ENCODE measurements at places on chromosomes 2 and 18.
A peak's percentile ranks its signal among the peaks of the same experiment; 100 is the strongest.

DNA sequence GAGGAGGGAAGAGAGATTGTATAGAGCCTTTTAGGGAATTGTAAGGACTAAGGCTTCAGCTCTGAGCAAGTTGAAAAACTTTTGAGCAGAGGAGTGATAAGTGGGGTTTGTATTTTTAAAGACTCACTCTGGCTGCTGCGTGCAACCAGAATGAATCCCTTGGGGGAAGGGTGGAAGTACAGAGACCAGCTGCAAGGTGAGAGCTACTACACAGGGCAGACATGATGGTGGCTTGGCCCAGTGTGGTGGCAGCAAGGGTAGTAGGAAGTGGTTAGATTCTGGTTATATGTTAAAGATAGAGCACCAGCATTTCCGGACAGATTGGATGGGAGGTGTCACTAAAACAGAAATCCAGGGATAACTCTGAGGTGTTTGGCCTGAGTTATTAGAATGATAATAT is 10.1 kb upstream of the SESTD1 start:
- no peak for DNase-seq

- no peak for DNase-seq
Observed at GRCh38 chr2:42547014-42547413, 21.4 kb upstream of the MTA3 start.

- no peak for DNase-seq
Observed at GRCh38 chr2:30797381-30798015, 9.7 kb downstream of the CAPN13 start.

DNA sequence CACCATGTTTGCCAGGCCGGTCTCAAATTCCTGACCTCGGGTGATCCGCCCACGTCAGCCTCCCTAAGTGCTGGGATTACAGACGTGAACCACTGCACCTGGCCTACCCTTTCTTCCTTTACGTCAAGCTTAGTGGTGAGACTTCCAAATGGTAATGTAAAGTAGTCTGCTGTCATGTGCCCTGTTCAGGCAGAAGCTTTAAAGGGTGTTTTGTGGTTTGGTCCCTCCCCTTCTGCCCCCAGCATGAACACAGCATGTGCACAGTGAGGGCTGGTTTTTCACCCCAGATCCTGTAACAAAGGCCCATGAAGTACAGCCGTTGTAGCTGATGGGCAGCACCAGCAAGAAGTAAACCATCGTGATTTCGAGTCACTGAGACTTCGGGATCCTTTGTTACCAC is 2.7 kb upstream of the DTYMK start:
- DNase-seq = no peak

- DNase-seq = no peak
Observed at GRCh38 chr18:26233208-26233607, 7.0 kb downstream of the TAF4B start.

GRCh38 chr2:61759005-61759404 is 94.9 kb downstream of the FAM161A start:
- DNase-seq = no peak

DNA sequence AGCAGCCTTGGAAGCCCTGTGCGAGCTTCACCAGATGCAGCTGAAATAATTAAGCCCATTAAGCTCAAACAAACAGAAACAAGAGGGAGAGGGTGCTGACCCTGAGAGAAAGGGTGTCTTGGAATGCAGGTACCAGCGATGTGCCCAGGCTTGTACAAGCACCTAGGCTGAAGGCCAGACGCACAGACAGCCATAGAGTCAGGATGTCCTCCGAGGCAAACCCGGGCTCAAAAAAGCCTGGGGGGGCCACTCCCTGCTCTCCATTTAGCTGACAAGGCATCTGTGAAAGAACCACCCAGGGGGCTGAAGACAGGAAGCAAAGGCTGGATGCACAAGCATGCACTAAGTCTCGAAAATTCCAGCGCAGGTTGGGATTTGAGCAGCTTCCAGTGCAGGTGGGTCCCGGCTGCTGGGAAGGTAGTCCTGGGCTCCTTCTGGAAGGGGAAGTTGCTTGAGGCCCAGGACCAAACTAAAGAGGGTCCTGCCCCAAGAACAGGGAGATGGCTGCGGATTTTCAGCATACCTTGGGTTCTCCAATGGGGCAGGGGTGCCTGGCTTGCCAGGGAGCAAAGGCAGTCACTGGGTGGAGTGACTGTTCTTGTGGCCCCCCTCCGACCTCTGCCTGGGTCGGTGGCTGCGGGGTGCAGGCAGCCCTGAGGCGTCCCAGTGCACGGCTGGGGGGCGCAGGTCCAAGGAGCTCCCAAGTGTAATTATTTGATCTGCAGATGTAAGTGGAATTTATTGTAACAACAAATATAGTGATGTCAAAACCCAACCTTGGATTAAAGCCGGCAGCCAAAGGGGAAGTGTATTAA is 5.9 kb downstream of the GBX2 start:
- no peak for DNase-seq

DNA sequence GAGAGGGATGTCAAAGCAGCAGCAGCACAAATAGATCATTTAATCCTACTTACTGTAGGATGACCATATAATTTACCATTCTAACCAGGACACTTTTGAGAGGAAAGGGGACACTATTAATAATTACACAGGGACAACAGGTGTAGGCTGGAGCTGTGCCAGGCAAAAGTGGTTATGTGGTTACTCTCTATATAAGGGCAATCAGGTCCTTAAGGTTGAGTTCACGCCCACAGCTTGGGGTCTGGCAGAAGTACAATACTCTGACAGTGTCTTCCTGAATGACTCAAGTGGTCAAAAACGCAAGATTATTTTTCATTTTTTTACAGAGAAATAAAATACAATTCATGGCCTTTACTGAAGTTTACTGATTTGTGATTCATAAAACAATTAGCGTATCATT is 2.8 kb downstream of the PREPL start:
- DNase-seq = peak; percentile 12

DNA sequence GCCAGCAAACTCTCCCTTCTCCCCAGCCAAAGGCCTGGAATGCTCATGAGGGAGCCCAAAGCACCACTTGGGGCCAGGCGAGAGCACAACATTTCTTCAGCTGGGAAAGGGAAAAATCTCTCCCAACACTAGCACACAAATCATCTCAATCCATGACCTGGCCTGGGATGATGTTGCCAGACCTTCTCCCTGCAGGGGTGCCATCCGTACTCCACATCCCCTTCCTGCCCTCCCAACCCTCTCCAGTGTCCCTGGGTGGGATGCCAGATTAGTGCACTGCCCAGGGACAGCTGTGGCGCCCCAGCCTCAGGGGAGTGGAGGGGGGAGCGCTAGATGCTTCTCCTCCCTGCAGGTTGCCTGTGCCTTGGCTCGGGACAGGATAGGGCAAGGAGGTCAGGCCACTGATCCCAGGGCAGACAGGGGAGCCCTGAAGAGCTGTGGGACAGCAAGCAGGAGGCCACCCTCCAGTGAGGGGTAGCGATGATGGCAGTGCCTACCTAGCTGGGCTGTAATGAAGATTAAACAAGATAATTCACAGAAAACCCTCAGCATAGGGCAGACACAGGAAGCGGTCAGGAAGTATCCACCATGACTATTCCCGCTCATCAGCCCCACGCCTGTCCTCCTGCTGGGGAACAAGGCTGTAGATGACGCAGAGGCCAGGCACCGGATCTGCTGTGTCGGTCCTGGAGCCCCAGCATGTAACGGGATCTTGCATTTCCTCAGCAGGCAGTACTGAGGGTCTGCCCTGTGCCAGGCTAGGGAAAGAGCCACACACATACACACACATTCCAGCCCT is 31.1 kb downstream of the SERTAD2 start:
- no peak for DNase-seq

- no peak for DNase-seq
Observed at GRCh38 chr2:213524164-213524563, 239.9 kb downstream of the SPAG16 start.

- no peak for DNase-seq
Observed at GRCh38 chr2:182245963-182246362, 180.9 kb downstream of the PDE1A start.

GRCh38 chr2:201858281-201859184 is 52.2 kb downstream of the CDK15 start:
- DNase-seq = no peak

DNA sequence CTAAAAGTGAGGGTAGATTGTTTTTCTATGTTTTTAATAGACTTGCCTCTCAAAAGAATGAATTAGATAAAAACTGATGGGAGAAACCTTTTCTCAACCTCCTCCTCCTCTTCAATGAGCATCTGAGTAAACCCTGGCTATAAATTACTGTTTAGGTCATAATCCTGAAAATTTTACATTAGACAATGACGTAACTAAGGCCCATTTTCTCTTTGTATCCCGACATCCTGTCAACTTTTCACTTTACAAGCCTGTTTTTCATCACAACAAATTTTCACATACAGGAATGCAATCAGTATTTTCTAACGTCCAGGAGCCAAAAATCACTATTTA is 1.3 kb downstream of the SPIRE1 start:
- no peak for DNase-seq

- DNase-seq = no peak
Observed at GRCh38 chr2:234885118-234885517, 66.7 kb upstream of the SH3BP4 start.

DNA sequence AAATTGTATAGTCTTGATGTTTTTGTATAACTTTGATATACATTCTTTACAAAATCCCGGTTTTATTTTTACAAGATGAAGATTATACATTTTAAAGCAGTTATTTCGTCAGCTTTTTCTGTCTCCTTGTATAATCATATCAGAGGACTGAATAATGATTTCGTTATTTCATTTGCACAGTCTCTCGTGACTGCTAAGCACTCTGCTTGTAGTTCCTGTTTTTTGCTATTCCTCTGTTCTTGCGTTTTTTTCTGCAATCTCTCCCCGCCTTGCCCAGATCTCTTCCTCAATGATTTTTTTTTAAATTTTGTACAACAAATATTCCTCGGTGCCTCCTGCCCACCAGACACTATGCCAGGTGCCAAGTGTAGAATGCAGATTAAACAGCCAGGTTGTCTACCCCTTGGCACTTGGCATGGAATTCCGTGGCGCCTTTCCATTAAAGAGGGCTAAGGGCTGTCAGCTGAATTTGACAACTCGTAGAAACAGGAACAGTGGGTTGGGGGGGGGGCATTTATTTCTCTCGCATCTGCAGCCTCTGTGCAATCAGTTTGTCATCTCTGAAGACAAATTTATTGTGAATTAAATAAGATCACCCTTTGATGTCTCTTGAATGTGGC is 69.6 kb downstream of the KLHL29 start:
- no peak for DNase-seq

GRCh38 chr2:197908156-197908555 is 103.8 kb downstream of the PLCL1 start:
- DNase-seq = no peak

DNA sequence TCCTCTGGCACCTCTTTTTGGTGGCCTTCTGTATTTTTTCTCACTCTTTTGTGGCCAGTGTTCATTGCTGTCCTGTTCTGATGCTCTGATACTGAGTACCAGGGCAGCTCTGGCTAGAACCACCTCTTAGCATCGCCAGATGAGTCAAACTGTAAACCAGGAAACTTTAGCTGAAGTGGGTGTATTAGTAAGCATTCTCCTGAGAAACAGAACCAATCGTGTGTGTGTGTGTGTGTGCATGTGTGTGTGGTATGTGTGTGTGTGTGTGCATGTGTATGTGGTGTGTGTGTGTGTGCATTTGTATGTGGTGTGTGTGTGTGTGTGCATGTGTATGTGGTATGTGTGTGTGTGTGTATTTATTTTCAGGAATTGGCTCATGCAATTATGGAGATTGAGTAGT is 166.3 kb upstream of the SKOR2 start:
- DNase-seq = no peak

- no peak for DNase-seq
Observed at GRCh38 chr2:29130295-29130694, 15.1 kb downstream of the CLIP4 start.

DNA sequence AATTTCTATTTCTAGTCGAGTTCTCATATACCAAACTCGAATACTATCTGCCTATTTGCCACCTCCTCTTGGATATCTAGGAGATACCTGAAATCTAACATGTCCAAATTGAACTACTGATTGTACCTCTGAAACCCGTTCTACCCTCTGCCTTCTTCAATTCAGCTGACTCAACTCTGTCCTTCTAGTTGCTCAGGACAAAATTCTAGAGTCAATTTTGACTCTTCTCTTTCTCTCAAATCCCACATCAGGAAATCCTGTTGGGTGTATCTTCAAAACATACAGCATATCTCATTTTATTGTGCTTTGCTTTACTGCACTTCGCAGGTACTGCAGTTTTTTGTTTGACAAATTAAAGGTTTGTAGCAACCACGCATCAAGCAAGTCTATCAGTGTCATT is 137.8 kb downstream of the ZAP70 start:
- DNase-seq = no peak

DNA sequence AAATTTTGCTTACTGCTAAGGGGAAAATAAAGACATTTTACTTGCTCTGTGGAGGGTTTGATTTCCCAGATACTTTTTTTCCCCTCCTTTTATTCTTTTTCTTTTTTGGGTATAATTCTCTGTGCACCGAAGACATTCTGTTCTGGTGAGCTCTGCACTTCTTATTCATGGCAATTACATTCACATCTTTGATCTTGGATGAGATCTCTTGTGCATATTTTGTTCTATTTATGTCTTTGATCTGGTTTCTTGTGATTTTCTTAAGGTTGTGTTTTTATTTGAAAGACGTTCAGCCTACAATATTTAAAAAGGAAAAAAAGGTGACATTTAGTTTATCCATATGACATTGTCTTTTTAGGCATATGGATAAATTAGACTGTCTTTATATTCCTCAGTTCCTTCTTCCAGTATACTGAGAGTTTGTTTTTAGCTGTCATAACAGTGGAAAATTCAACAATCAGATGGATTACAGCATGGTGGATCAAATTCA is 33.7 kb upstream of the EPHA4 start:
- no peak for DNase-seq

- no peak for DNase-seq
Observed at GRCh38 chr2:11768946-11769345, 22.5 kb downstream of the LPIN1 start.

- no peak for DNase-seq
Observed at GRCh38 chr18:51074605-51075004, 44.6 kb downstream of the SMAD4 start.

DNA sequence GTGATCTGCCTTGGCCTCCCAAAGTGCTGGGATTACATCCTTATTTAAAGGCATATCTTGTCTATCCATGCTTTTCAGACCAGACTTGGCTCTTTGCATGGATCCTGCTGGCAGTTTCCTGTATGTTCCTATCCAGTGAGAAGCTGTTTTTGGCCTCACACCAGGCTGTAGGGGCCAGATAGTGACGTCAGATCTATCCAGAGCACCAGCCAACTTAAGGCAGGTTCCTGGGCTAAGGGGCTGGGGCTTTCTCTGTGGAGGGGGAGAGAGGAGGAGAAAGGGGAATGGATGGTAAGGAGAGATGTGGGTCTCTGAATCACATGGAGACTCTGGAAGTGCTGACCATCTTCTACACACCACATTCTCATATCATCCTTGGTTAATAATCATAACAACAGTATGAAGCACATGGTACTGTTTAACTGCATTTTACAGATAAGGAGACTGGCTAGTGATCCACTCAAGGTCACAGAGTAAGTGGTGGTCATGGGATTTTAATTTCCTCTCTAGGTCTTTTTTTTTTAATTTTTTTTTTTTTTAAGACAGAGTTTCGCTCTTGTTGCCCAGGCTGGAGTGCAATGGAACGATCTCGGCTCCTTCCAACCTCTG is 2.0 kb upstream of the FAM117B start:
- DNase-seq = no peak

Data from activated T-cell treated with anti-CD3 and anti-CD28 coated beads for 1 hour (primary cell).